Activated T-helper 1 cell treated with Interleukin-2 at 50 U/mL for 16 hours (primary cell): ENCODE measurements at places on chromosomes 5 and 9.

DNA sequence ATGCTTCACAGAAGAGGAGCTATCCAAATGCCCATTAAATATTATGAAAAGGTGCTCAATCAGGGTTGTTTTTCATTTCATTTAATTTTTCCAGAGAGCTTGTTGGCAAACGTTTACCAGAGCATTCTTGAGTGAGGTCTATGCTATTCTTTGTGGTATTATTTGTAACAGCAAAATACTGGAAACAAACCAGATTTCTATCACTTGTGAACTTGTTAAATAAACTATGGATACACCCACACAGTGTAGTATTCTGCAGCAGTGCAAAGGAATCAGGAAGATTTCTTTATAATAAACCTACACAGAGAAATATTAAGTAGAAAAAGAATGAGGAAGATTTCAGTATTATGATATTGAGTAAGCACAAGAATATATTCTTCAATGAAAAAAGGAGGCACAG is 15.0 kb upstream of the SLC1A1 start:
- DNase-seq, result no peak

DNA sequence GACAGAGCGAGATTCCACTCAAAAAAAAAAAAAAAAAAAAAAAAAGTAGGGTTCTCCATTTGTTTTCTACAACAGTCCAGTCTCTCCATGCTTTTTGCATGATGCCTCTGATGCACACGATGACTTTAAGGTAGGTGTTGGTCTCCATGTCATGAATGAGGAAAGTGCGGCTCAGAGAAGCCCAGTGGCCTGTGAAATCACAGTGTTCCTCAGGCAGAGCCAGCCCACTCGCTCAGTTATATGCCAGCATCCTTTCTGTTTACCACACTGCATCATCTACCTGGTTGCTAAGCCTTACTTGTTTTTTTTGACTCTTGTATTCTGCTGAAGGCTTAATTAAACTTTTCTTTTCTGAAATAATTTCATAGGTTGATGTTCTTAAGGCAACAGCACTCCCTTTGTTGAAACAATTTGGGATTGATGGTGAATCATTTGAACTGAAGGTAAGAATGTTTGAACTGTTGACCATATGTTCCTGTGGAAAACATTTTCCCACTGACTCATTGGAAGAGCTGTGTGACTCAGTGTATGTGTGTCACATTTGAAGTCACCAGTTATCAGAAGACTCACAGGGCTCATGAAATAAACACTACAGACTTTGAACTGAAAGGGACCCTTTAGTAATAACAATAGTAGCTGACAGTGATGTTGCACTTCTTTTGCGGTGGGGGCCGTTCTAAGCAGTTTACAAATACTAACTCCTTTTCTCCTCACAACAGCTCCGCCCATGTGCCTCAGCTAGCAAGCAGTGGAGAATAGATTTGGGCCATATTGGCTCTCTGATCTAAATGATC is 40.2 kb downstream of the RCL1 start:
- DNase-seq, result no peak

DNA sequence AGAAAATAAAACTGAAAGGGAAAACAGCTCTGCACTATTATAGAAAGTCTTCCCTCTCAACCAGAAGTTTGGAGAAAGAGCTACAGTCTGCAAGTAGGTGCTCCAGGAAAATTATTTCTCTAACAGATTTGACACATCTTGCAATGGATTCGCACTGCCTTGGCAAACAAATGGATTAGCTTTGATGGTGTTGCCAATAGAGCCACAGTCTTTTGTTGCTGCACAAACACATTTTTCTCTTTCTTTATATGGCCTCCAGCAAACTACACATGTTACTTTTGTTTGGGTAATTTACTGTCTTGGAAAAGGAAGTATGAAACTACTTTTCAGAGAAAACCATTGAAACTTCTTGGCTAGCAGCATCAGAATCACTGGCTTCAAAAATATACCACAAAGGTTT is 523.1 kb downstream of the EFNA5 start:
- DNase-seq, result no peak

GRCh38 chr5:5297432-5298067 is 124.9 kb upstream of the ICE1 start:
- DNase-seq, result no peak

- DNase-seq, result no peak
Observed at GRCh38 chr9:12849486-12850003, 74.7 kb downstream of the LURAP1L start.

DNA sequence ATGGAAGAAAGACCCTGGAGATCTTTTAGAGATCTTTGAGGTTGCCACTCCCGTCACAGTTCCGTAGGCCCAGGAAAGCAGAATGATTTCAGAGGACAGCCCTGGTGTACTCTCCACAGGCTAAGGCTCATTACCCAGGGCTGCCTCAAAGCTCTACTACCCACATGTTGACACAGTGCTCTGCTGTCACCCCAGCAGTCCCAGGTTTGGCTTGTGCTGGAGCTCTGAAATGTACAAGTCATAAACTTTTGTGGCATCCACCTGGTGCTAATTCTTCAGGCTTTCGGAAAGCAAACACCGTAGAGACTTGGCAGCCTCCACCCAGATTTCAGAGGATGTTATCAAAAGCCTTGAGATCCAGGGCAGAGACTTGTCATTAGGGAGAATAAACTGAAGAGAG is 136.5 kb downstream of the MTRR start:
- no peak for DNase-seq

DNA sequence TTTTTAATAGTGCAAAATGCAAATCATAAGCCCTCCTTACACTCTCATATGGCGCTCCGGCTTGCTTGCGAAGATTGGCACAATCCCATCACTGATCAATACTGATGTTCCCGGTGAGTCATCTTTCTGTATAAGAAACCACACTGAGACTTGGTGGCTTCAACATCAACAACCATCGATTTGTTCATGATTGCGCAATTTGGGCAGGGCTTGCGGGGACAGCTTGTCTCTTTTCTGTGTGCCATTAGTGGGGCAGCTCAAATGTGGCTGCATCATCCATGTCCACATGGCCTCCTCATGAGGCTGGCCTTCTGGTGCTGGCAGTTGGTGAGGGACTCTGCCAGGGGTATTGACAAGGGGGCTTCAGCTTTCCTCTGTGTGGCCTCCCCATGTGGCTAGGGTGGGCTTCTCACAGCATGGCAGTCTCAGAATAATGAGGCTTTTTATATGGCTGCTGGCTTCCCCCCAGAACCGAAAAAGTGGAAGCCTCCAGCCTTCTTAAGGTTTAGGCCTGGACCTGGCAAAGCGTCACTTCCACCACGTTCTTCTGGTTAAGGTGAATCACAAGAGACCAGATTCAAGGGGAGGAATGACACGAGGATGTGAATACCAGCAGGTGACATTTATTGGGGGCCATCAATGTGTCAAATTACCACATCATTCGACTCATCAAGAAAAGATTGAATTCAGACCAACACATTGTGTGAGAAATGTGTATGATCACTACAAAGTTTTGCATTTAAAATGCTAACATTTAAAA is 79.5 kb upstream of the NFIL3 start:
- no peak for DNase-seq

DNA sequence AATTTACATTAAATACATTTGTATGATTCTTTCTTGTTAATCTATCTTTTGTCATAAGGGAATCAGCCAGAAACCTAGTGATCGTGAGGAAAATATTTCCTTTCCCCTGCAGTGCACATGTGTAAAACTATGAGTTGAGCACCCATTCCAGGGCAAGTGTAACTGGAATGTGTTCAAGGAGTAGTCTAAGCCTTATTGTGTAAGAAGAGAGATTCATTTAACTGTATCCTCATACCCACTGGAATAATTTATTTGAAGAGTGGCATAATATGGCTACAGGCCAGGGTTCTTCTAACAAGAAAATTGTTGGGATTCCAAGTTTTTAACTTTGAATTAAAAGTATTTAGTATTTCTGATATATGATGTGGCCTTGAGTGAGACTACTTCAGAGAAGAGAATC is 1692.7 kb downstream of the EFNA5 start:
- no peak for DNase-seq

- peak; percentile 6 for DNase-seq
Observed at GRCh38 chr5:134289509-134290113, 63.7 kb upstream of the PPP2CA start.

DNA sequence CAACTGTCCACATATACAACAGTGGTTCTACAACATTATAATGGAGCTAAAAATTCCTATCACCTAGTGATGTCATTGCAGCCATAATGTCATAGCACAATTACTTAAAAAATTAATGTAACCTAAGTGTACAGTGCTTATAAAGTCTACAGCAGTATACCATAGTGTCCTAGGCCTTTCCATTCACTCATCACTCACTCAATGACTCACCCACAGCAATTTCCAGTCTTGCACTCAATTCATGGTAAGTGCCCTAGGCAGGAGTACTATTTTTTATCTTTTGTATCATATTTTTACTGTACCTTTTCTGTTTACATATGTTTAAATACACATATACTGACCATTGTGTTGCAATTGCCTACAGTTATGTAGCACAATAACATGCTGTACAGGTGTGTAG is 9.6 kb upstream of the PUM3 start:
- no peak for DNase-seq

DNA sequence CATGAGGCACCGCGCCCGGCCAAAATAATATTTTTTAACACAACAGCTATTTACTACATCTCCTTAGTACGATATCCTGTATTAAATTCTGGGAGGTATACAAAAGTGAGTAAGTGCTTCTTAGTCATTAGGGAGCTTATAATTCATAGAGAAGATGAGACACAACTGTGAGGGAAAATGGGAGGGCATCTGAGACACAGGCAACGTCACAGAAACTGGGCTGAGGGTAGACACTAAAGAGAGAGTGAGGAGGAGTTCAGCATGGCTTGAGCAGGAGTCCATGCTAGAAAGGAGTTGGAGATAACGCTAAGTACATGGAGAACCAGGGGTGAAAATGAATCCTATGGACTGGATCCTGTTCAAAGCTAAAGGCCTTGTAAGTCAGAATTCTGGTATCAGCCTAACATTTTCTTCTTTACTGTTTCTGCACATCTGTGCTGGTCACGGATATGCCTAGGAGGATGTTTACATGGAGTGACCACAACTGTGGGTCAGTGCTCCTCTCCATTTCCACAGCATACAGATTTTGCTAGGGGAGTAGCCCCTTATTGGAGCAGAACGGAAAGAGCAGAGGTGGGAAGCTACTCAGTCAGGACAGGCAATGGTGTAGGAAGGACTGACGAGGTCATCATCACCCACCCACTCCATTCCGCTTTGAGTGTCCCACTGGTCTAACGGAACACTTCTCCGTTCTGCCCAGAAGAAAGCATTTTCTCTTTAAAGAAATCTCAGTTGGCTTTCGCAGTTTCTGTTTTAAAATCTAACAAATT is 310.4 kb upstream of the EFNA5 start:
- DNase-seq, result no peak

DNA sequence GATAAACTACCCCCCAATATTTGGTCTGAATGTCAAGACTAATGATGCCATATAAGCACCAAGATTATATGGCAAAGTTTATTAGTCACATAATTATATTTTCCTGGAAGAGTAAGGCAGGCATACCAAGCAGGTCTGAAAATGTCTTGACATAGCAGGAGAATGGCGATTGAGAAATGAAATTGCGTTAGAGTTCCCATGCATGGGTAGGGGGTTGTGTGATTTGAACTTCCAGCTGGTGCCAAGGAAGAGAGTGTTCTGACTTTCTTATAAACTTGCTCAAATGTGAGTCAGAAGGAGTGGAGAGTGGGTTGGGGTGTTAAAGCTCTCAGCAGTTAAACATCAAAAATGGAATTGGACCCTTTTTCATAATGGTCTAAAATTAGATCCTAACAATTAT is 1200.6 kb upstream of the ACO1 start:
- DNase-seq, result no peak

DNA sequence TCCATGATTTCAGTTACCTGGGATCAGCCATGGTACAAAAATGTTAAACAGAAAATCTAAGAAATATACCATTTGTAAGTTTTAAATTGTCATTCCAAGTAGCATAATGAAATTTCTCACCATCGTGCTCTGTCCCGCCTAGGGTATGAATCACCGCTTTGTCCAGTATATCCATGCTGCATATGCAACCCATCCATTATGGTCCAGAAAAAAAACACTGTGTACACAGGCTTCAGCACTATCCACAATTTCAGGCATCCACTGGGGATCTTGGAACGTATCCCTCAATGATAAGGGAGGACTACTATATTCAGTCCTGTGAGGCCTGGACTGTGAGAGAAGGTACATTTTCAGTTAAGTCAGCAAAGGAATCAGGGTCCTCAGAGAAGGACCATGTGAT is 37.6 kb upstream of the HNRNPA0 start:
- no peak for DNase-seq

GRCh38 chr5:120452471-120452870 is 11.6 kb upstream of the PRR16 start:
- no peak for DNase-seq

DNA sequence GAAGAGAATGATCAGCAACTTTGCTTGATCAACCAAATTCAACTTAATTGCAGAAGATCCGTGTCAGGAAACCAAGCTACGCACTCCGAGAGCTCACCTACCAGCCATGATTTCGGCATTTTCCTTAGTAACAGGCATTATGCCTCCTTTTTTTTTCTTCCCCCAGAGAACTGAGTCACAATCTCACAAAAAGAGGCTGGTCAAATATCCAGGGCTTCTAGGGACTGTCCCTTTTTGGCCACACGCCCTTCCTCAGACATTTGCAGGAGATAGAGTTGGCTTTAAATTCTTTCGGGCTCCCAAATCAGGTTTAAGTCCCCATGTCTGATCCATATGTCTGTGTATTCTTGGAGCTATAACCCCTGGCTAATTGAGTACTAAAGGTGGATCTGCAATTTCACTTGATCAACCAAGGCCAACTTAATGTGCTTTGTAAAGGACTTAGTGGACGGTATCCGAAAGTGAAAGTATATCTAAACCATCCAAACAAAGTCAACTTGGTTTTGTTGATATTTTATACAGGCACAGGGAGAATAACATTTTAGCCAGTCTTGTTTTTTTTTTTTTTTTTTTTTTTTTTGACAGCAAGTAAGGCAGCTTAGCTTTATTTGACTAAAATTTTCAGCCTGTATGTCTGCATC is 100.8 kb upstream of the TBCA start:
- no peak for DNase-seq

DNA sequence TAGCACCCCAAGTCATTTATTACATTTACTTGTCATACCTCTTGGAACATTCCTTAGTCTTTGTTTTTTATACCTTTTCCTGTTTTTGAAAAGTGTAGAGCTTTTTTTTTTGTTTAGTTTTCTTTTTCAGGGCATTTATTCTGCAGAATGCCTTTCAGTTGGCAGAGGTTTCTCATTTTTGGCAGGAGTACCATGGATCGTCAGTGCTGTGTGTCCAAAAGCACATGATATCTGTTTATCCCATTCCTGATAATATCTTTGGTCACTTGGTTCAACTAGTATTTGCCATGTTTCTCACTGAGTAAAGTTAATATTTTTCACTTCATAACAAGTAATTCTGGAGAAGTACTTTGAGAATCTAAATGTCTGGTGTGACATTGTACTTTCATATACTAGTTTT is 10.7 kb downstream of the OGN start:
- DNase-seq, result no peak

GRCh38 chr5:119019501-119019900 is 31.2 kb upstream of the DTWD2 start:
- no peak for DNase-seq

DNA sequence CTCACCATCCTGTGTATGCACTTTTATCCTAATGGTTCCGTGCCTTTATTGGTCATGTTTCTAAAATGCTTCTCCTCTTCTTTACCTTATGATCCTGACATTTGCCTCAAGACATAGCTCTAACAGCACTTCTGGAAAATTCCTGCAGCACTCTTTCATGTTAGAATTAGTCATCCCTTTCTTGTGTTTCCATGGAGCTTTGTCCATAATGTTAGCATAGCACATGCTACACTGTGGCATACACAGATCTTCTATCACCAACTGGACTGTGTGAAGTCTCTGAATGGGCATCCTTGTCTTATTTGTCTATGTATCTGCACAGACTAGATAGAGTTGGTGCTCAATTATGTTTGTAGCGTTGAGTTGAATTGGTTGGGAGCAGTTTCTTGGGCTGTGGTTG is 2.0 kb downstream of the SCGB3A2 start:
- DNase-seq, result no peak
